SJCRH30 (cell line): ENCODE measurements at places on chromosomes 11 and 22. TPM values are rescaled to one million over a fixed set of nuclear protein-coding genes. Genes with fewer than 3 reads are reported as not detected.

- H3K27me3 ChIP-seq, result no peaks in the 10 kb centered on the region
- H3K27ac ChIP-seq, result no peak overlapping the region
- no peaks in the 10 kb centered on the region for H3K36me3 ChIP-seq
- H3K4me3 ChIP-seq, result peak overlapping the region; percentile 45
- no peak for DNase-seq
These were observed 3.6 kb downstream of the CHADL start for GRCh38 chr22:41237036-41237706.

DNA sequence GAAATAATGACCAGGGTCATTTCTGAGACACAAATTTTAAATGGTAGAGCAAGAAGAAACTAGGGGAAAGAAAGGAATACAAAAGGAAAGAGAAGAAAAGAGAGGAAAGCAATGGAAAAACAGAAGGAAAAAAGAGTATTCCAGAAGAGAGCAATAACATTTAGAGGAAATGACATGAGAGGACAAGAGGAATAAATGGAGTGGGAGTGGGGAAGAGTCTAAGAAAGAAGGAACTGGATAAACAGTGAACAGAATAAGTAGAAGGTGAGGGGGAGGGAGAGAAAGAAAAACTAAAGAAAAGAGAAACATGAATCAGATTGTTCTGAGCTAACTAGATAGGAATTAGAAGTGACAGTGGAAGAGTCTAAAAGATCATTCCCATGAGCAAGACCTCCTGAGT lies 28.4 kb downstream of the PRDM10 start:
- no peaks in the 10 kb centered on the region for H3K27me3 ChIP-seq
- DNase-seq, result no peak
- no peaks in the 10 kb centered on the region for H3K36me3 ChIP-seq
- no peaks in the 10 kb centered on the region for H3K4me1 ChIP-seq

GRCh38 chr11:25057861-25058260 lies 561.0 kb downstream of the LUZP2 start:
- no peak for DNase-seq
- no peaks in the 10 kb centered on the region; the same call in 1 of the 2 replicates for H3K36me3 ChIP-seq
- no peak overlapping the region for H3K4me3 ChIP-seq
- H3K4me1 ChIP-seq, result no peaks in the 10 kb centered on the region

DNA sequence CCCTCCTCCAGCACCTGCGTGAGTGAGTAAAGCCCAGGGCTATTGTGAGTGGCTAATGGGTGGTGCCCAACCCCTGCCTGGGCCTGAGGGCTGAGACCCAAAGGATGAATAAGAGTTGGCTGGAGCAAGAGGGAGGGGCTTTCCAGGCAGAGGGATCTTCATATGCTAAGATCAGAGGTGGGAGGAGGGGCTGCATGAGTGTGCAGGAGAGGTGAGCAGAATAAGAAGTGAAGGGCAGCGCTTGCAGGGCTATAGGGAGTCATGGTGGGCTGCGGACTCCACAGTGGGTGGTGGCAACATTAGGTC lies 3.9 kb downstream of the EMID1 start:
- H3K27ac ChIP-seq, result no peak overlapping the region
- no peaks in the 10 kb centered on the region for H3K27me3 ChIP-seq
- no peaks in the 10 kb centered on the region for H3K36me3 ChIP-seq
- DNase-seq, result no peak

DNA sequence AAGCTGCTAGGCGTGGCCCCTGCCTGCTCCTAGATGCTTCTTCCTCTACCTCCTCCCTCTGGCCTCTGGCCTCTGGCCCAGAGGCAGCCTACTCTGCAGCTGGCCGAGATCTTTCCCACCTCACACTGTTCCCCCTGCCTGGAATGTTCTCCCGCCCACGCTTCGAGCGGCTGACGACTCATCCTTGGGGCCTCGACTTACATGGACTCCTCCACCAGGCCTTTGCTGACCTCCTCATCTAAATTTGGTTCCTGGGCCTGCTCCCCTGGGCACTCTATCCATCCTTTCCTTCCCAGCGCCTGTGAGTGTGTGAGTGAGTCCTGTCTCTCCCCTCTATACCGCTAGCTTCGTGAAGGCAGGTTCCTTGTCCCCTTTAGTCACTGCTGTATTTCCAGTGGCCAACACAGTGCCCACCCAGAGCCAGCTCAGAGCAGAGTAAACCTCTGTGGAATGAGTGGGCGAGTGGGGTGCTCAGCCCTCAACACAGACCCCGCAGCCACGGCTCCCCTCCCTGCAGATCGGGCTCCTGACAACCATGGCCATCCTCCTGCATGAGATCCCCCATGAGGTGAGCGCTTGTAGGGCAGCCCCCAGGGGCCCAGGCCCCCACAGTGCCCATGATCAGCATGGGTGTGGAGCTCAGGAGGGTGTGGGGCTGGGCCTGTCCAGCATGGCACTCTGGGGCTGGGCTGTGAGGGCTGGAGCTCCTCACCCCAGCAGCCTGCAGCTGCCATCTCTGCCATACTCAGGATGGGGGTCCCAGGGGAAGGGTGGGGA lies 5.7 kb downstream of the SLC39A13 start:
- no peak overlapping the region for H3K4me3 ChIP-seq
- peaks cover 20% of the 10 kb centered on the region for H3K36me3 ChIP-seq
- DNase-seq, result no peak
- H3K4me1 ChIP-seq, result peaks cover 26% of the 10 kb centered on the region

GRCh38 chr11:3165152-3165705 lies at the start of gene OSBPL5:
TSS of gene OSBPL5 (minus strand) at chr11:3165310. CDS start at chr11:3129148, 36,162 bp downstream.
- peak within 1 kb of the TSS; percentile 69 for H3K4me3 ChIP-seq
- no peaks in the 10 kb centered on the region for H3K36me3 ChIP-seq
- peaks cover 8% of the 10 kb centered on the region; the same call in 1 of the 2 replicates for H3K27me3 ChIP-seq
- no peak within 1 kb of the TSS for H3K27ac ChIP-seq
- H3K4me1 ChIP-seq, result peaks cover 32% of the 10 kb centered on the region

DNA sequence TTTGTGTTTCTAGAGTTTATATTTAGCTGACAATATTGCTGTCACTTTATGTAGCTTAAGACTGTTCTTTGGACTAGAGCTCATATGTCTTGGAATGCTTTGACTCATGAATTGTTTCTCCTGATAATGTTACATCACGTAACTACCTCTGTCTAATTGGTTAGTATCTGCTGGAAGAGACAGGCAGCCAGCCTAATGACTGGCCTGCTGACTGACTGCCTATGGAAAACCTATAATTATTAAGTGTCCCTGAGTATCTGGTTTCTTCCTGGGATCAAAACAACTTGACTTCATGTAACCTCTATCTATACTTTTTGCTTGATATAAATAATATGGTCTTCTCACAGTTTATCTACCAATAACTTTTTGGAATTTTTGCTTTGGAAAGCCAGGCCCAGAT lies 9.4 kb downstream of the SOX6 start:
- H3K27ac ChIP-seq, result no peak overlapping the region
- DNase-seq, result no peak
- no peaks in the 10 kb centered on the region for H3K27me3 ChIP-seq

GRCh38 chr22:22884010-22884887 lies 3.4 kb upstream of the IGLL5 start:
- DNase-seq, result peak; percentile 88
- H3K27me3 ChIP-seq, result no peaks in the 10 kb centered on the region
- peak overlapping the region; percentile 77 for H3K27ac ChIP-seq
- no peaks in the 10 kb centered on the region for H3K36me3 ChIP-seq

DNA sequence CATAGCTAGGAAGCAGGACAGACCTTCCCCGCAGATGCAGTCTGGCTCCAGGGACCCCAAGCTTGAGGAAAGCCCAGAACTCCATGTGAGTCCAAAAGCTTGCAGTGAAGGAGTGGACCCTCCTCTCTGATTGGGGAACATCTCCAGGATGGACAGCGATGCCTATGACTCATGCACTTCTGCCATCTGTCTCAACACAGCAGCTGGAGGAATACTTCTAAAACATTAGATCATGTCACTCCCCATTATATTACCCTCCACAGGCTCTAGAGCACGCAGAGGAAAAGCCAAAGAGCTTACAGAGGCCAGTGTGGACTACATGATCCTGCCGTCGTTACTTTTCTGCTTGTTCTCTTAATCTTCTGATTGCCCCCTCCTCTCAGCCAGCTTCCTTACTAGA lies 605.7 kb downstream of the INSC start:
- H3K4me3 ChIP-seq, result no peak overlapping the region
- H3K27me3 ChIP-seq, result peaks cover 4% of the 10 kb centered on the region; the same call in 1 of the 2 replicates
- H3K27ac ChIP-seq, result no peak overlapping the region
- H3K36me3 ChIP-seq, result no peaks in the 10 kb centered on the region
- peak; percentile 63 for DNase-seq
- 0 out of 2 replicates have a peak, but pooled peaks cover 2% of the 10 kb centered on the region for H3K4me1 ChIP-seq

DNA sequence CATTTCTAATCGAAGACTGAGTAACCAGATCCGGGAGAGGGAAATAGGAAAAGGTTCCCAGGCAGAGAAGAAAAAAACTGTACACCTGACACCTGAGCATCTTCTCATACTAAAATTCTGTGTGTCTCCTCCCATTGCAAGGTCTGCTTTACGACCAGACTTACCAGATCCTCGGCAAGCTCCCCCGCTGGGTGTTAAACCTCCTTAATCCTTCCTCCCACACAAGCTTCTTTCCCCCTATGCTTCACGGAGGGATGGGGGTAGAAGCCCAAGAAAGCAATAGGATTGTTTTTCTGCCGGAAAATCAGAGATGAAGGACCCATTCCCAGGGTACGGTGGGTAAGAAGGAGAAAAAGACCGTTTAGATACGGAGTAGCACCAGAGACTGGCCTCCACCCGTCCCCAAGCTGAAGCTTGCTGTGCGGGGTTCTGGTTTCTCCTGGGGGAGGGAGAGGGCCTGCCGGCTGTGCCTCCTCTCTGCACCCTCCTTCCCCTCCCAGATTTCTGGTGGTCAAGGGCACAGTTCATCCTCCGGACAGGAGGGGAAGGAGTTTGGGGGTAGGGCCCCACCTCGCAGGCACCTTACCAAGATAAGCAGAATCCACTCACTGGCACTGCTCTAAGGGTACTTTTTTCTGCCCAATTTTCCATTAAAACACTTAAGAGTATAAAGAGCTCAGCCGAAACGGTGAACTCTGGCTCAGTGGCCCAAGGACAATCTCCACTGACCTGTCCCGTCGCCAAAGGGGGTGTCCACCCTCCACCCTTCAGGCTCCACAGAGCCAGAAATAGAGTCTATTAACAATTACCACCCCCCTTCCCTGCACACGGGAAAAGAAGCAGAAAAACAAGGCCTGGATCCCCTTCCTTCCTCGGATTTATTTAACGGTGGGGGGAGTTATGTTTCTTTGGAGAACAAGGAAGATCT lies 1.2 kb downstream of the TOB2 start:
- H3K27me3 ChIP-seq, result no peaks in the 10 kb centered on the region
- peak; percentile 30 for DNase-seq
- peak overlapping the region; percentile 64; the same call in 1 of the 2 replicates for H3K27ac ChIP-seq
- H3K4me1 ChIP-seq, result no peaks in the 10 kb centered on the region
- H3K36me3 ChIP-seq, result no peaks in the 10 kb centered on the region

DNA sequence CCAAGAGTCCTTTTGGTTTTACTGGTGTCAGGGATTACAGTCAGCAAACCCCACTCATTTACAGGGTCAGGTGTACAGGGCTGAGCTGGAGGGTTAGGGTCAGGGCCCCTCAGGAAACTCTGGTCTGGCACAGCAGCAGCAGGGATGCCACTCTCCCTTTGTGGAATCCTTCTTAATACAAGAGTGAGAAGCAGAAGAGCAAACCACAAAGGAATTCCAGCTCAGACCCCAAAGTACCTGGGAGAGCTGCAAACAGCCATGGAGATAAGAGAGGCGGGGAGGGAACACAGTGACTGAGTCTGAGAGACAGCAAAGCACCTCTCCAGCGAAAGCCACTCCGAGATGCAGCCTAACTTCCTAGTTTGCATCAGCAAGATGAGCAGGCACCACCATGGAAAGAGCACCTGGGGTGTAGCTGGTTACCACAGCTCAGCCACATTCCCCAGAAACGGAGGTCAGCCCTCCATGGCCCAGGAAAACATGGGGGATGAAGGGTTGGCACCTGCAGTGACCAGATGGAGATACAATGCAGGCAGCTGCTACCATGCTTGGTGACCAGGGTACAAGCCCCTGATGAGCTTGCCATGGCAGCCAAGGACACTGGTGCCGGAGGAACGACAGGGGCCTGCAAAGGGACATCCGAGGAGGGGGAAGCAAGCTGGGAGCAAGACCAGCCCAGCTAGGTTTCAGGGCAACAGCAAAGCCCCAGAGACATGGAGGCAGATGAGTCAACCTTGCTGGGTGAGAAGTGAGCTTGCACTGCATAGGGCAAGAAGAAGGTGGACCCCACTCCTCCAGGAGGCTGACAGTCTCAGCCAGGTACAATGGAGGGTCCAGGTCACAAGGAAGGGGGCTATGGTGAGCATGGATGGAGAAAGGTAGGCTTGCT lies 3.9 kb downstream of the BET1L start:
- no peaks in the 10 kb centered on the region for H3K27me3 ChIP-seq
- no peak overlapping the region for H3K4me3 ChIP-seq
- no peak overlapping the region for H3K27ac ChIP-seq
- no peak for DNase-seq
- H3K4me1 ChIP-seq, result peaks cover 9% of the 10 kb centered on the region

DNA sequence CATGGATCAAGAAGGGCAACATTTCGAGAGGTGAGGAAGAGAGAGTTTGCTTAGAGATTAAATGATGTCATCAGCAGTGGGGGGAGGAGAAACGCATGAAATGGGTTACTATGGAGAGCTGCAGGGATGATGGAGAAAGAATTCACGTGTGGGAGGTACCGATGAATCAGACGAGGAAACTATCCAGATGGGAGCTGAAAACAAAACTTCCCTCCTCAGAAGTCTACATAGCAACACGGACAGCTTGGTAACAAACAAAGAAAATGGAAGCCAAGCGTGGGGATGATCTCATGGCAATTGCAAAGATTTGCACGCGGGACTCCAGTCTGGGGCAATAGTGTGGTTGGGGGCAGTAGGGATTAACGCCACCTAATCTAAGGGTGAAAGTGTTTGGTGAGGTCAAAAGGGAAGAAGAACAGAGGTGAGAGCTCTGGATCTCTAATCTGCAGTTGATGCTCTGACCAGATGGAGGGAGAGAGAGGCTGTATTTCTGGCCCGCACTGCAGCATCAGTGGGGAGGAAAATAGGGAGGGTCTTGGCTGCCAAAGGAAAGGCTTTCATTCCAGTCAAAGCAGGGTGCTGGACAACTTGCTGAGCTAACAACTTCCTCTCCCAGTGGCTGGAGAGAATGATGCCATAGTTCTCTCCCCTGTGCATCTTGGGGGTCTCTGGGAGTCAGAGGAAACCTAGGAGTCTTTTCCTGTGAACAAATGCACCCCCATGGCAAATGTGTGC lies 43.4 kb upstream of the CSNK2A3 start:
- no peak for DNase-seq
- H3K36me3 ChIP-seq, result no peaks in the 10 kb centered on the region
- no peaks in the 10 kb centered on the region for H3K4me1 ChIP-seq
- H3K27ac ChIP-seq, result no peak overlapping the region

GRCh38 chr11:68212421-68213134 lies 518 bp downstream of the KMT5B start:
- no peaks in the 10 kb centered on the region for H3K27me3 ChIP-seq
- H3K27ac ChIP-seq, result no peak overlapping the region
- DNase-seq, result peak; percentile 79
- H3K4me1 ChIP-seq, result peaks cover 14% of the 10 kb centered on the region; the same call in 1 of the 2 replicates
- no peaks in the 10 kb centered on the region for H3K36me3 ChIP-seq
- peak overlapping the region; percentile 70 for H3K4me3 ChIP-seq

- no peaks in the 10 kb centered on the region for H3K36me3 ChIP-seq
- H3K27me3 ChIP-seq, result no peaks in the 10 kb centered on the region
- DNase-seq, result no peak
- H3K27ac ChIP-seq, result no peak overlapping the region
- no peak overlapping the region for H3K4me3 ChIP-seq
- H3K4me1 ChIP-seq, result no peaks in the 10 kb centered on the region
These were observed 1065.3 kb downstream of the OPCML start for GRCh38 chr11:132466983-132467382.

CRYAB gene
- total RNA-seq, result 3.4 and 4.1 TPM in 2 replicates

HYLS1 gene
- total RNA-seq, result 2.0 and 2.2 TPM in 2 replicates

POU2AF2 gene
- total RNA-seq, result not detected in 2 replicates

WNT11 gene
- total RNA-seq, result 26.8 and 27.5 TPM in 2 replicates

MS4A14 gene
- total RNA-seq, result not detected in 2 replicates

IGLL5 gene
- total RNA-seq, result 0.94 and 1.0 TPM in 2 replicates

ZC3H12C gene
- 6.0 and 6.7 TPM in 2 replicates for total RNA-seq

C11orf87 gene
- total RNA-seq, result not detected in 2 replicates

WBP2NL gene
- total RNA-seq, result not detected in 2 replicates

RAB3IL1 gene
- total RNA-seq, result 0.53 and 0.77 TPM in 2 replicates

CCDC89 gene
- 4.4 and 5.0 TPM in 2 replicates for total RNA-seq
